Aorta (tissue), 5 donors: ENCODE measurements at places on chromosomes 4 and X. TPM values are rescaled to one million over a fixed set of nuclear protein-coding genes. Genes with fewer than 3 reads are reported as not detected.

GRCh38 chr4:113835005-113835404, 73.5 kb upstream of the CAMK2D start:
- no peak overlapping the region for H3K27ac ChIP-seq
- no peak for DNase-seq
- H3K4me3 ChIP-seq, result no peak overlapping the region
- H3K4me1 ChIP-seq, result no peaks in the 10 kb centered on the region
- H3K36me3 ChIP-seq, result no peaks in the 10 kb centered on the region

- H3K4me1 ChIP-seq, result no peaks in the 10 kb centered on the region
- H3K4me3 ChIP-seq, result no peak overlapping the region
- no peaks in the 10 kb centered on the region for H3K36me3 ChIP-seq
- no peaks in the 10 kb centered on the region for H3K27me3 ChIP-seq
- no peak overlapping the region for H3K27ac ChIP-seq
These were observed 30.9 kb downstream of the RASSF6 start for GRCh38 chr4:73589261-73589847.

DNA sequence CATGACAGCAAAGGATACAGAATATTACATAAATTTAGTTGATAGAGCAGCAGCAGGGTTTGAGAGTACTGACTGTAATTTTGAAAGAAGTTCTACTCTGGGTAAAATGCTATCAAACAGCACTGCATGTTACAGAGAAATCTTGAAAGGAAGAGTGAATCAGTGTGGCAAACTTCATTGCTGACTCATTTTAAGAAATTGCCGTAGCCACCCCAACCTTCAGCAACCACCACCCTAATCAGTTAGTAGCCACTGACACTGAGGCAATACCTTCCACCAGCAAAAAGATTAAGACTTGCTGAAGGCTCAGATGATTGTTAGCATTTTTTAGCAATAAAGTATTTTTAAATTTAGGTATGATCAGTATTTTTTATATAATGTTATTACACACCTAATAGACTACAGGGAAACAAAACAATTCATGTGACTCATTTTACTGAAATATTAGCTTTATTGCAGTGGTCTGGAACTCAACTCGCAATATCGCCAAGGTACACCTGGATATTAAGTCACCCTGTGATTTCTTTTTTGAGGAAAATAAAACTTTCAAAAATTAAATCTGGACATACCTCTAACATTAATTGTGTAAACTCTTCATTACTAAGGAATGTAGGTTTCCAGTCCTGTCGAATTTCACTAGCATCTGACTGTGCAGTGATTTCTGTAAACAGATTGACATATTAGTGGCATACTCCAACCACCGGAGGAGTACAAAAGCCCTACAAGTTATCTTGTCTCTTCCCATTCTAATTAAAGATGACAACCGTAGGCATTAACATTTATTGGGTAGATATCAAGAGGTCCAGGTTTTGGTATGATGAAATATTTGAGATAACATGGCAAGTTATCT, 71.1 kb downstream of the CLOCK start:
- no peak for DNase-seq
- no peak overlapping the region for H3K27ac ChIP-seq
- H3K36me3 ChIP-seq, result peaks cover 5% of the 10 kb centered on the region
- no peaks in the 10 kb centered on the region for H3K27me3 ChIP-seq
- no peaks in the 10 kb centered on the region for H3K4me1 ChIP-seq
- H3K4me3 ChIP-seq, result no peak overlapping the region

GABRA4 gene
- 0.72 TPM for polyA plus RNA-seq

DNA sequence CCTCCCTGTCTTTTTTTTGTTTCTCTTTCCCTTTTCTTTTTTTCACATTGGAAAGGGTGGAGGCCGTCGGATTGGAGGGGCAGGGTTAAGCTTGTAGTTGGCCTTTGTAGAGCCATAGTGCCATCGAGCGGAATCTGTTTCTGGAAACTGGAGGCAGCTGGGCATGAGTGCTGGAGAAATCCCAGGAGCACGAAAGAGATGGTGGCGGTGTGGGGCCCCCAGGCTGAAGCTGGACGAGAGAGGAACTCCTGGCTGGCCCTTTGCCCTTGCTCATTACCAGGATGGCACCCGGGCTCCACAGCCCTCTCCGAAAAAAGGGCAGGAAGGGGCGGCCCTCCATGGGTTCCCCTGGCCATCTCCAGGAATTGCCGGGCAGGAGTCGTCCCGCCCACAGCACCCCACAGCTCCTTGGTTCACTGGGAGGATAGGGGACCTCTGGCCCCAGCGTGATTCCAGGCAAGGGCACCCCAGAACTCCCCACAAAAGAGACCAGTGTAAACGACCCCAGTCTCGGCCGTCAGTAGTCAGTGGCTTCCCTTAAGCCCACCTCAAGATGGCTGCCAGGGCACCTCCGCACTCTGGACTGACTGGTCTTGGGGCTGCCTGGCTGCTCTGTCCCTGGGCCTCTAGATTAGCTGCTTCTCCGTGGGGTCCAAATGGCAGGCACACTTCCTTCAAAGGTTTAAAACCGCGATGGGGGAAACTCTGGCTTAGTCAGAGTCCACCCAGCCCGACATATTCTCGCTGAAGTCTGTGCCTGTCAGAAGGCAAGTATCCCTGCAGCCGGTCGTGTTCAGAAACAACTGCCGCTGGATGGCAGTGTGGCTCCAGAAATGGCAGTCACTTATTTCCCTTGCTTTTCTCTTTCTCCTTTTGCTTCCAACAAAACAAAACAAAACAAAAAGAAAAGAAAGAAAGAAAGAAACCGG, 74.1 kb downstream of the NBDY start:
- no peaks in the 10 kb centered on the region for H3K27me3 ChIP-seq
- no peaks in the 10 kb centered on the region for H3K36me3 ChIP-seq
- peak; percentile 93 for DNase-seq
- no peak overlapping the region for H3K27ac ChIP-seq

PRIMPOL gene
- 31.9 TPM for polyA plus RNA-seq

GRCh38 chrX:96957718-96958117, 74.0 kb downstream of the RPA4 start:
- DNase-seq, result no peak
- H3K36me3 ChIP-seq, result no peaks in the 10 kb centered on the region
- H3K27ac ChIP-seq, result no peak overlapping the region
- H3K4me1 ChIP-seq, result no peaks in the 10 kb centered on the region

DNA sequence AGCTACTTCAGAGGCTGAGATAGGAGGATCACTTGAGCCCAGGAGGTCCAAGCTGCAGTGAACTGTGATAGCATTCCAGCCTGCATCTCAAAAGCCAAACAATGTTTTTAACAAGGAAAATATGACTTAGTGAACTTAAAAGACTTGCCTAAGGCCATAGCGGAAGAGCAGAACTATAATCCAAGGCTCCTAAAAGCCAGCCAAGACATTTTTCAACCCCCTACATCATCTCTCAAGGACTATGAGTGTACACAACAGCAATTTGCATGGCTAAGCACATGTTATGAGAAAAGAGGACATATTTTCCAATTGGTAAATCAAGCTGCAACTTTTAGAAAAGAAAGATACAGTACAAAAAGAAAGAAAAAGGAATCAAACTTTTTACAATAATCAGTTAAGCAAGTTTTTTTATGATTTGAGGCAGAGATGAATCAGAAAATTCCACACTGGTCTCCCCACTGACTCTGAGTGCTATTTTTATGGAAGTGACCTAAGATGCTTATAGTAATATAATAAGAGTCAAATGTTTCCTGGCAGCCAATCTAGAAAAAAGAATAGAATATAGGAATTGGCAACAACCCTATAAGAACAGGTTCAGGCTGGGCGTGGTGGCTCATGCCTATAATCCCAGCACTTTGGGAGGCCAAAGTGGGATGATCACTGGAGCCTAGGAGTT, 9.8 kb upstream of the ACOT9 start:
- no peaks in the 10 kb centered on the region for H3K4me1 ChIP-seq
- peak overlapping the region; percentile 88 for H3K27ac ChIP-seq
- no peak overlapping the region for H3K4me3 ChIP-seq
- DNase-seq, result no peak

RAB33A gene
- polyA plus RNA-seq, result 0.64 TPM

DNA sequence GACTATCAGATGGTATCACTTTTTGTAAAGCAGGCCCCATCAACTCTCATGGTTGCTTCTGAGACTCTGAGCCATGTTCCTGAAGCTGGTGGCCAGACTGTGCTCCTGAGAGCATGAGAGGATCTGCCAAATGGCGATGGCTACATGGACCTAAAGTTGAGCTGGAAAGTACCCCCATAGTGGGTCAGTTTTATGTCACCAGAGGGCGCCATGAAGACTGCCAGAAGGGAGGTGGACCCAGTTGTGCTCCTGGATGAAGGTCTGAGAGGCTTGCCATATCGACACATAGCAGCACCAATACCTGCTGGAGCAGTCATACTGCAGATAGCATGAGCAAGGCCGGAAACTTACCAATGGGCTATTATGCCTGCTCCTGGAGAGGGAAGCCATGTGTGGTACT, 105.7 kb downstream of the SLITRK2 start:
- H3K4me3 ChIP-seq, result no peak overlapping the region
- H3K27ac ChIP-seq, result no peak overlapping the region
- DNase-seq, result no peak

- H3K27ac ChIP-seq, result no peak overlapping the region
- H3K27me3 ChIP-seq, result no peaks in the 10 kb centered on the region
These were observed 442 bp downstream of the NDUFB11 start for GRCh38 chrX:47143894-47144625.

- no peaks in the 10 kb centered on the region for H3K27me3 ChIP-seq
- H3K4me3 ChIP-seq, result no peak overlapping the region
- no peaks in the 10 kb centered on the region for H3K36me3 ChIP-seq
- H3K4me1 ChIP-seq, result no peaks in the 10 kb centered on the region
These were observed 516.8 kb downstream of the CFAP47 start for GRCh38 chrX:36436361-36436760.

- no peak overlapping the region for H3K27ac ChIP-seq
- H3K36me3 ChIP-seq, result no peaks in the 10 kb centered on the region
- no peaks in the 10 kb centered on the region for H3K27me3 ChIP-seq
- H3K4me1 ChIP-seq, result no peaks in the 10 kb centered on the region
- no peak overlapping the region for H3K4me3 ChIP-seq
- DNase-seq, result no peak
These were observed 14.1 kb downstream of the CD40LG start for GRCh38 chrX:136662104-136662503.

MAGEC1 gene
- polyA plus RNA-seq, result not detected
